Kidney (tissue), 22 donors: ENCODE measurements at places on chromosomes 4 and X.

GRCh38 chr4:24765376-24765988, 29.9 kb upstream of the SOD3 start:
- DNase-seq: no peak

DNA sequence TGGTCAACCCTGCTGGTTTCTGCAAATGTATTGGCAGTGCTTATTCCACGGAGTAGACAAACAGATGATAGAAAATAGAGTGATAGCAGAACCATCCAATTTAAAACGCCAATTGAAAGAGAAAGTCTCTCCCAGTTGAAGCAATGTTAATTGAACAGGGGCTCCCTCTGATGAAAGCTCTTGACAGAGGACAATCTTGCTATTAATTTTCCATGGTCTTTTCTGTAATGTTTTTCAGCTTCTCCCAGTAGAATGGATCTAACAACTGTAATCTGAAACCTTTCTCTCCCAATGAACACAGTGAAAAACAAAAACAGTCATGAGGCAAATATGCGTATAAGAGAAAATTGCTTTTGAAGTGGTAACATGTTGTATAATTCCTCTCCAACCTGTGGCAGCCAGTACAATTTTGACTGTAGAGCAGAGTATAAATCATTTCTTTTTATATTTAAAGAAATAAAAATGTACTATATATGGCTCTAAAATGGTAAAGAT, 225.1 kb upstream of the GALNTL6 start:
- DNase-seq: peak; percentile 9

DNA sequence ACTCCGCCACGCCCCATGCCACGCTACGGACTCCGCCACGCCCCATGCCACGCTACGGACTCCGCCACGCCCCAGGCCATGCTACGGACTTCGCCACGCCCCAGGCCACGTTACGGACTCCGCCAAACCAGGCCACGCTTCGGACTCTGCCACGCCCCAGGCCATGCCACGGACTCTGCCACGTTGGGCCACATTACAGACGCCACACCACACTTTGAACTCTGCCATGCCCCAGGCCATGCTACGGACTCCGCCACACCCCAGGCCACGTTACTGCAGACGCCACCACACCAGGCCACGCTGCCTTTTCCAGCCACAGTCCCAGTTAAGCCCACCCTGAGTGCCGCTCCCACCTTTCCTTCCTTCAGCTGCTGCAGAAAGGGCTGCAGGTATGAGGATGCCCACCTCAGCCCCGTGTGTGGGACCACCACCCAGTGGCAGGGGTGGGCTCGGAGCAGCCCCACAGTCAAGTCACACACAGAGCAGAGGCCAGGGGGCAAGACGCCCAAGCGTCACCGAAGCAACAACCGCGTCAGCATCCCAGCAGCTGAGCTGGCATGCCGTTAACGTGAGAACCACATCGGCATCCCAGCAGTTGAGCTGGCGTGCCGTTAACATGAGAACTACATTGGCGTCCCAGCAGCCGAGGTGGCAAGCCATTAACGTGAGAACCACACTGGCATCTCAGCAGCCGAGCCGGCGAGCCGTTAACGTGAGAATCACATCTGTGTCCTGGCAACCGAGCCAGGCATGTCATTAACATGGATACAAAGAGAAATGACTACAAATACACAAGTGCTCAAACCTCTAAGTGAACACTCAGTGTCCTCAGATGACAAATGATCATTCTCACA, 26.4 kb downstream of the GAK start:
- DNase-seq: no peak

- DNase-seq: peak; percentile 63
Measured at GRCh38 chrX:101550362-101550750, at the start of gene ARMCX1. TSS of gene ARMCX1 (plus strand) at chrX:101550547. CDS start at chrX:101552931, 2,384 bp downstream.

- peak; percentile 16 for DNase-seq
Measured at GRCh38 chr4:137106287-137106686, 426.0 kb downstream of the PCDH18 start.
